CD4-positive, alpha-beta T cell treated with Interleukin-4 for 4 hours (primary cell): ENCODE measurements at places on chromosomes 5 and 9.

GRCh38 chr9:95409650-95410426 lies 92.3 kb upstream of the FANCC start:
- no peak for DNase-seq

DNA sequence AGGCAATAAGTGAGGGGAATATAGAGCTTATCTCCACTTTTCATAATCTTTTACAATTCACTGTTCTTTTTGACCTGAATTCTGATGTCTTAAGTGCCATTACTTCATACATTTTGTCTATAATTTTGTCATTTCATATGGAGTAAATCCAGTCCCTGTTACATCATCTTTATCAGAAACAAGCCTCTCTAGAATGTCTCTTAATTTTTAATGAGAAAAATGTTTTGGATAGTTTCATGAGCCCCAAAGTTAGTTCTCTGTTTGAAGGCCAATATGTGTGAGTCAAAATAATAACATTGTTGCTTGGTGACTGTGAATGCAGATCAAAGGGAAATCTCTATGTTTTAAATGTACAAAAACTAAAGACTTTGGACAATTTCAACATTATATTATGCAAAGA lies 329.6 kb upstream of the ARRDC3 start:
- no peak for DNase-seq

DNA sequence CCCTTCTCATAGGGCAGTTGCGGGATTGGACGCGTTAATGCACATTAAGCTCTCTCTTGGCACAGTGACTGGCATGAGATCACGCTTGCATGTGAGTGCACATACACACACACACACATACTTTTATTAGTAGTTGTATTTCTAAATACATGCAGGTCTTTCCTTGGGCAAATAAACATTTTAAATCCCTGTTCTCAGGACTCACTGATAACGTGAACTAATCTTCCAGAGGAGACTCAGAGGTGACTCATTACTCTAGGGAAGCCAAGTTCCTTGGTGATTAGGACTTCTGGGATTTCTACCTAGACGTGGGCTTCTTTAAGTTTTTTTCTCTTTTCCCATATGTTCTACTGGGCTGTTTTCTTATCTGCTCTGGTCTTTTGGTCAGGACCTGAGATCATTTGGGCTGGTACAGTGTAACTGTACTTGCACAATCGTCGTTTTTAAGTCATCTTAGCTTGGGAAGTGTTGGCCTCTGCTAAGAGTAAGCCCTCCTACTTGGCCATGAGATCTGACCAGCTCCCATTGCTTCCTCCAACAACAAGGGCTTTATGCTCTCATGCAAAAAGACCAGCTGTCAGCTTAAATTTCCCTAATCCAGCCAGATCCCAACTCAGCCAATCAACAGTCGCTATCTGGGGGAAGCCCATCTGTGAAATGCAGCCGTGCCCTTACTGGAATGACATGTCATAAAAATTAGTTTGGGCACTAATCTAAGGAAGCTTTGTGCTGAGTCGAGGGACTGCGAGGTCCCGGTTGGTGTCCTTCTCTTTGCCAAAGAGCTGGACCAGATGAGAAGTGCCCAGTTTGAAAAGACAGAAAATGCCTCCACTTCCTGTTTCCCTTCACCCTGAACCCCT lies 176.4 kb upstream of the ANKRD55 start:
- no peak for DNase-seq

DNA sequence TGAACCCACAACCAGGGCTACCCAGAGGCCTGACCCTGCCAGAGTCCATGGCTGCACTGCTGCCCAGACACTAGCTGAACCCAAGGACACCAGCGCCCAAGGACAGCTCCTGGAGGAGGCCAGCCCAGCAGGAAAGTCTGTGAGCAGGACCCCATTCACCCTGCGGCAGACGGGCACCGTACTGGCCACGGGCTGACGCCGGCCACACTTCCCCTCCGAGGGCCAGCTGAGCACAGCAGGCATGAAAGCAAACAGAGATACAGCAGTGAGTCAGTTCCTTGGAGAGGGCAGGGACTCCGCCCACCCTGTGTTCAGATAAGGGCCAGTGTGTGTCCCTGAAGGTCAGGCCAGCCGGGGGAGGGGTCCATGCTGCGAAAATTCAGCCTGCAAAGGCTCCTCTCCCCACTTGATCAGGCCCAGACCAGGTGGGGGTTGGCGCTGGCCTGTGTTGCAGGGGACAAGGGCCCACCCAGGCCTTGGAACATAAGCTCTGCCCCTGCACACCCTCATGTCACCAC lies 3.2 kb downstream of the RNF208 start:
- no peak for DNase-seq

GRCh38 chr5:37088009-37088408 lies 161.2 kb downstream of the CPLANE1 start:
- no peak for DNase-seq

GRCh38 chr5:144189800-144190429 lies 19.2 kb downstream of the KCTD16 start:
- peak; percentile 99 for DNase-seq

- DNase-seq: no peak
These were observed 108.1 kb upstream of the IL6ST start for GRCh38 chr5:56102889-56103288.

DNA sequence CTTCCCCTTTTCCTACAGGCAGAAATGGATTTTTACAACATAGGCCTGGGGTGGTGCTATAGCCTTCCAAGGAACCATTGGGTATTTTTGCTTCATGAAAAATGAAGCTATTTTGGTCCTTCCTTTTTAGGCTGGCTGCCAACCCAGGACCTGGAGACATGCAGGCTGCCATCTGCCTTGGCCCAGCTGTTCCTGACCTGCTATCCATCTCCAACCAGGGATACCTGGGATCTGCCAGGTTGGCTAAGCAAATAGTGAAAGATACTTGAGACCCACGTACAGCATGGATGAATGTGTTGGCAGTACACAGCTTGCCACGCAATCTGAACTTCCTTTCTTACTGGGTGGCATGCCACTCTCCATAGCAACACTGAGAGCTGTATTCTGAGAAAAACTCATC lies 31.1 kb downstream of the MRPS27 start:
- no peak for DNase-seq

- no peak for DNase-seq
These were observed 22.5 kb upstream of the FAM120AOS start for GRCh38 chr9:93475856-93476255.

DNA sequence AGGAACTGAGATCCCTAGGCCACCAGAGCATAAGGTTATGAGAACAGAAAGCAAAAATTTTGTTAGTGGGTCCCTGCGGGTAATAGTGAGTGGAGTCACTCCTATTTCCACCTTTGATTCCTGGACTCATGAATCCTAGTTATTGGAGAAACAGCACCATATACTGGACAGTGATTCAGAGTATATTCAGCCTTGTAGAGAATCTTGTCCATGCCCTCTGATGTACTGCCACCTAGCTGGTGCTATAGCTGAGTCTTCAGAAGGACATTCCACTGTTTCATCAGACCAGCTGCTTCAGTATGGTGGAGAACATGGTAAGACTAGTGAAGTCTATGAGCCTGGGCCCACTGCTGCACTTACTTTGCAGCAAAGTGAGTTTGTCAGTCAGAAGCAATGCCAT lies 25.0 kb upstream of the ITGA2 start:
- no peak for DNase-seq

DNA sequence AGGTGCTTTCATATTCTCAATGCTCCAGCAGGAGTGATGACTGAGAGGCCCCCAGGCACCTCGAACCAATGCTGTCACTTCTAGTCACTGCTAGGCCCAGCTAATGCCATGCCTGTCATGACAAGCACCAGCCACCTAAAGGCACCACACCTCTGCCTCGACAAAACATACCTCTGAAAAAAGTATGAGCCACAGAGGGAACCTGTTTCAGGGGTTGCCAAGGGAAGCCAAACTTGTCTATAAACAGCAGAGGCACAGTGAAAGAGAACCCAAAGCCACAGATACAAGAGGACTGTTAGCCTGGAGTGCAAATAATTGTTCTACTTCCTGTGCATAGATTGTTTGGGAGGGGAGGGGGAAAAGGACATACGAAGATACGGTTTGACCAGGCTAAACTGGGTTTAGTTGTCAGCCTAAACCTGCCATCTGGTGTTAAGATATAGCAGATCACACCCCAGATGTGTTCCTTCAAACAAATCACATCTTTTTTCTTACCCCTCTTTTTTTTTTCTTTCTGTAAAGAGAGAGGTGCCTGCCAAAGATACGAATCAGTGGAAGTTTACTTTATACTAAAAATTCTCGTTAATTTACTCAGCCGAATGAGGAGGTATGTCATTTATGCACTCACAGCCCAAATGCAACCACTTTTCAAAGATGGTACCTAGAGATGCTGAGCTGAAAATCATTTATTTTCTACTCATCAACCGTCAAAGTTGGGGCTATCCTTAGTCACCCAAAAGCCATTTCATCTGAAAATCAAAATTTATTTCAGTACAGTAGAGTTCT lies 45.7 kb downstream of the BNC2 start:
- no peak for DNase-seq

- DNase-seq: no peak
These were observed 146.1 kb downstream of the CAAP1 start for GRCh38 chr9:26746357-26747072.

DNA sequence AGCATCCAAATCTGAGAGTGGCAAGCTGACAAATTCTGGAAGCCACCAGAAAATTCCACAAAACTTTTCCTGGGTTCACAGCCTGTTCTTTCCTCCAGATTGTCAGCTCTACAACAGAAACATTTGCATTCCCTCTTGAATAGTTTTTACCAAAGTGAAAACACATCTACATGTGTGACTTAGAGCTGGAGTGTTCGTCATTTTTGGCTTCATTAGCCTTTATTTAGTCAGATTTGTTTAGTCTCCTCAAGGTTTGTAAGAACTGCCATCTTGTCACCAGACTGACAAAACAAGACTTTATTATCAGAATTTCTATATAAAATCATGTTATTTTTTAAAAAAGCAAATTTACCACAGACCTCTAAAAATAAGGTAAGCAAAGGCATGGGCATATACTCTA lies 347.3 kb downstream of the TRIM36 start:
- no peak for DNase-seq

DNA sequence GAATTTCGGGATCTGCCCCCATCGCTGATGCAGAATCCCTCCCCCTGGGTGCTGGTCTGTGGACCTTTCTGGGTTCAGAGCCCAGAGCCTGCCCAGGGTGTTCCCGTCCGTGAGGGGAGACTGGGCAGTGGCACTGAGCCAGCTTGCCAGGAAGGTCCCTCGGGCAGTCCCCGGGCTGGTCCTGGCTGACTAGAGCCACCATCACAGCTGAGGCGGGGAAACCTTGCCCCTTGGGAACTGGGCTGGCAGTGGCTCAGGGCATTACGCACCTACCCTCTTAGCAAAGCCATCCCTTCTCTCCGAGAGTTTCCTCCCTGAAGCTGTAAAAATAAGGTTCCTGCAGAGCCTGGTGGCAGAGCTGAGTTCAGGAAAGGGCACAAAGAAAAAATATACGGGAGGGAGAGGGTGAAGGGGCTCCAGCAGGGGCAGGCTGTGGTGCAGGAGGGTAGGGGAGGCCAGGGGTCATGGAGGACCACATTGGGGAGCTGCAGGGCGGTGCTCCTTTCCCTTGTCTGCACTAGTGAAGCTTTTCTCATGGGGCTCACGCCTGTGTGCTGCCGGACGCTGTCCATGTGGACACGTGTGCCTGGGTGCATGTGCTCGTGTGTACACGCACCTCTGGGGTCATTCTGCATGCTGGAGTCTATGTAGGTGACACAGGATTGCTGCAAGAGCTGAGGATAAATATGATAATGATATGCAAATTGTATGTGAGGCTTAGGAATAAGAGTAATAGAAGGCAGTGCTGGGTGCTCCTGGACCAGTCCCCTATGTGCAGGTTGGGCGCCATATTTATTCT lies 118.9 kb downstream of the LHX2 start:
- DNase-seq: no peak

GRCh38 chr5:126531543-126532120 lies 63.4 kb downstream of the ALDH7A1 start:
- no peak for DNase-seq

- no peak for DNase-seq
These were observed 34.6 kb downstream of the CSF1R start for GRCh38 chr5:150051657-150052195.

DNA sequence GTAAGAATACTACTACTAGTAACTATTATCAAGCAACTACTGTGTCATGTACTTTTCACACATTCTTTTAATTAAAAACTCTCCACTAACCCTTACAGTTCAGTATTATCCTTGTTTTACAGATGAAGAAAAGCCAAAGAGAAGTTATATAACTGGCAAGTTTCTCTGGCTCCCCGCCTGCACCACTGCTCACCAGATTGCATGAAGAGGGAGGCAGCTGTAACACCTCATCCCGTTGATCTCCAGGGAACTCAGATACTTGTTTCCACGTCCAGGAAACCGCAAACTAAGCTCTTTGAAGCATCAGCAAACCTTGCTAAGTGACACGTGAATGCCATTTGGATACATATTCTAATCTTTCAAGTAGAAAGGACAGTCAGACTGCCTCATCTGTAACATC lies 70.3 kb downstream of the RIGI start:
- no peak for DNase-seq

- DNase-seq: no peak
These were observed 227.9 kb upstream of the CLINT1 start for GRCh38 chr5:158086856-158087255.

GRCh38 chr9:16100537-16101091 lies 547.8 kb downstream of the CCDC171 start:
- DNase-seq: no peak

- DNase-seq: no peak
These were observed 454.3 kb upstream of the WWC1 start for GRCh38 chr5:167837127-167837526.

DNA sequence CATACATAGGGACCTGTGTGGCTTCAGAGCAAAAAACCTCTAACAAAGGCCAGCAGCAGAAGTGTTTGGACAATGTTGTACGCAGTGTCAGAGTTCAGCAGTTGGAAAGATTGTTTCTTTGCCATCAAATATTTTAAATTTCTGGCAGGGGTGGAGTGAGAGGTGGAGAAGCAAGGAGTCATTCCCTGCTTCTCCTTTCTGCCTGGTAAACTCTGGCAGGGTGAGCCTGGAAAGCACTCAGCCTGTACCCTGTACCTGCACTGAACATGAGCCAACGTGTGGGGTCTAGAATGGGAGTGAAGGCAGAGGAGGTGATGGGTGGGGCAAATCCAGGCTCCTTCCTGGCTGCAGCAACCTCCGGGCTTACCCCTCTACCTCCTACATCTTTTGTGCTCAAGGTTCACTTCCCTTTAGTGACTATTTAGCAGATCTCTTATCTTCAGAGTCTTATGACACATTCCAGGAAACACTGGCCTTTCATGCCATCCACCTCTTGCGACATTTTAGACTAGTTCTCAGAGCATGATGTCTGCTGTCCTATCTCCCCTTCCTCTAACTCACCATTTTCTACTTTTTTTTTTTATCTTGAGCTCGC lies 445.0 kb upstream of the PIK3R1 start:
- no peak for DNase-seq

- no peak for DNase-seq
These were observed 24.4 kb downstream of the HNRNPH1 start for GRCh38 chr5:179599100-179599499.

- DNase-seq: no peak
These were observed 144.4 kb upstream of the NR4A3 start for GRCh38 chr9:99677281-99677680.

- DNase-seq: no peak
These were observed 131.0 kb upstream of the CCNG1 start for GRCh38 chr5:163306421-163306820.
